ENCODE measurements at places on chromosomes 4 and X.
A peak's percentile ranks its signal among the peaks of the same experiment; 100 is the strongest.

DNA sequence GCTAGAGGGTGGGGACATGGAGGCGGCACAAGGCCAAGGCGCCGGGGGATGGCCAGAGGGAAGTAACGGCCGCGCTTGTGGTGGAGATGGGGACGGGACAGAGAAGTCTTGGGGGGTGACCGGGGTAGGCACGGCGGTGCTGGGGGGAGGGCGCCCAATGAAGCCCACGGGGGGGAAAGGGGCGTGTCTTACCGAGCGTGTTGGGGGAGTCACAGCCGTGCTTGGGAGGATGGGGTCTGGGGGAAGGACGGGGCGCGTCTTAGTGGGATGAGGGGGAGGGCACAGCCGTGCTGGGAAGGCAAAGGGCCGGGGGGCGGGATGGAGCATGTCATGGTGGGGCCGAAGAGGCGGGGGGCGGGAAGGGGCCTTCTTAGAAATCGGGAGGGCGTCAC is 952 bp downstream of the ARSD start:
- DNase-seq: peak; percentile 52

- DNase-seq: no peak
Observed at GRCh38 chr4:1202526-1203011, 30.2 kb upstream of the SPON2 start.

DNA sequence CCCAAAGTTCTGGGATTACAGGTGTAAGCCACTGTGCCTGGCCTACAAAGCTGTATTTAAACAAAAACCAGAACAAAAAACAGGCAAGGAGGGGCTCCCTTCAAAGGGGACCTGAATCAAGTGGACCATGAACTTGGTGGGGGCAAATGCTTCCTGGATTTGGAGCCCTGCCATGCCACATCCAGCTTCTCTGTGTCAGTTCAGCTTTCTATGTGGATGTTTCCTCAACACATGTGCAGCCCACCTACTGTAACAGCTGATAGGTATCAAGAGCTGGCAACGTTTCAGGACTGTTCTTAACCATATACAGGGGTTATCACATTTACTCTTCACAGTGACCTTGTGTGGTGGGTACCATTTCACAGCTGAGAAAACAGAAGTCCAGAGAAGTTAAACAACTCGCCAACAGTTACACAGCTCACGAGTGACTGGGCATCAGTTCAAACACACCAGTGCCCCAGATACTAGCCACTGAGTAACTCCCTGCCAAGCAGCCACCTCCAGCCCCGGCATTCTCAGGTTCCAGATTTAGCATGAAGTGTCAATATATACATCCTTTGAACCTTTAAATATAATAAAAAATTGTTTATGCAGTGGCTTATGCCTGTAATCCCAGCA is 7.5 kb downstream of the GPR143 start:
- DNase-seq: no peak

DNA sequence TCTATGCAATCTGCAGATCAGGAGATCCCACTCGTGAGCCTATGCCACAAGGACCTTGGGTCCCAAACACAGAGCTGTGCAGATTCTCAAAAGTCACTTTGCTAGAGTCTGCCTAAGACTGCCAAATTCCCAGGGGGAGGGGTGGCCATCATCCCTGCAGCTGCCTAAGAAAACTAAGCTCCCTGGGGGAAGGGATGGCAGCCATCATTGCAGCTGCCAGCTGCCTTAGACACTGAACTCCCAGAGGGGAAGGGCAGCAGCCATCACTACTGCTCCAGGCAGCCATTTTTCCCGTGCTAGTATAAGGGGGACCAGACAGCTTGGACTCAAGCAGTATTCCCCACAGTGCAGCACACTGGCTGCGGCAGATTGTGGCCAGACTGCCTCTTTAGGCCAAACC is 156.9 kb downstream of the NKX6-1 start:
- no peak for DNase-seq

DNA sequence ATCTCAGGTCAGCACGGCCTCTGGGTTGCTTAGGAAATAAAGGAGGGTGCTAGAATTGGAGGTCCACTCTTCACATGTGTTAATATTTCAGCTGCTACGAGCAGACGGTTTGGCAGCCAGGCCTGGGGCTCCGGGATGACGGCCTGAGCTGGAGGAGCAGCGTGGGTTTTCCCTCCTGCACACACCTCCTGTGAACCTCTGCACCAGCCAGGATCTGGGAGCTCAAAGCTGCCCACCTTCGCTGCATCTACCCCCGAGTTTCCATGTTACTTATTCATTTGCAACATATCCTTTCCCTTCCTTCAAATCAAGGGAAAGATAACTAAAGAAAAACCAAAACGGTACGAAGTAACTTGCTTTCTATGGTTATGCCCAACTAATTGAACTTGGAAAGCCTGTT is 13.6 kb downstream of the STOX2 start:
- DNase-seq: no peak

DNA sequence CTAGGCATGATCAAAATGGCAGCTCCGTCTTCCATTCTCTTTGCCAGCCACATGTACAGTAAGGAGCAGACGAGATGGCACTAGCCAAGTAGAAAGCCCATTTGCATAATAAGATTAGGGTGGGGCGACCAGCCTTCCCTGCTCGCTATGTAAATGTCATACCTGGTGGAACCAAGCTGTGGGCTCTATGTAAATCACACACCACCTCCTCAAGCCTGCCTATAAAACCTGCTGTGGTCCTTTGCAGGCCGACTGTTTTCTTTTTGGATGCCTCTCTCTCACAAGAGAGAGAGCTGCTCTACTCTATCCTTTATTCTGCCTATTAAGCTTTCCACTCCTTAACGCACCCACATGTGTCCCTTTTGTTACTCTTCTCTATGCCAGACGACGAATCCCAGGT is 1472.7 kb downstream of the ARAP2 start:
- DNase-seq: no peak

DNA sequence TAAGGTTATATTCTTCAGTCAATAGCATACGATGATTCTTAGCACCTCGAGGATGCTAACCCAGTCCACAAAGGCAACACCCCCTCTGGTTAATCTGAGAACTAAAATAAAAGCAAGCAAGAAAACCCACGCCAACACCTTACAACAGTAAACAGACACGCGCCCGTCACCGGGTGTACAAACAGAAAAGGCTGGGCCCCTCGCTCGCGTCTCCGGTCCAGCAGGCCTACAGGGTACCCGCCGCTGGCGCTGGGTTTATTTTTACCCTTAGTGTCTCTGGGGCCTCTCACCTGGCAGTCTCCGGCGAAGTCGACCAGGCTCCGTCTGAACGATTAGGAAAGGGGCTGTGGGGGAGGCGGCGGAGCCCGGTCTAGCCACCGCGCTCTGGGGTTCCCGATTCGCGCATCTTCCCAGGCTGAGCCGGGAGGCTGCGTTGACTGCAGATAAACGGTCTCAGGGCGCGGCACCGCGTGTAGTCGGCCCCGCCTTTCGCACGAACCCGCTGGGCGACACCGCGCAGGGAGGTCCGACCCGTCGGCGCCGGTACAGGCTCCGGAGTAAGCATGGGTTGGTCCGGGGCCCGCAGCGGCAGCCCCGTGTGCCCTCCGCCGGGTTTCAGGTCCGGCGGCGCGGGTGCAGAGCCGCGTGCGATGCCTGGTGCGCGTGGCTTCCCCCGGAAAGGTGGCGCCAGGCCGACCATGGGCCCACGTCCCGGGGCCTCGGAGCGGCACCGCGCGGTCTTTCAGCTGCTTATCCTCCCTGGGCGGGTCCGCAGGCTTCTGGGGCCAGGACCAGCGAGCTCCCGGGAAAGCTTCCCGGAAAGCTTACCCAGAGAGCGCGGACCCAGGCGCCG is 441 bp downstream of the SLC9B2 start:
- peak; percentile 24 for DNase-seq

DNA sequence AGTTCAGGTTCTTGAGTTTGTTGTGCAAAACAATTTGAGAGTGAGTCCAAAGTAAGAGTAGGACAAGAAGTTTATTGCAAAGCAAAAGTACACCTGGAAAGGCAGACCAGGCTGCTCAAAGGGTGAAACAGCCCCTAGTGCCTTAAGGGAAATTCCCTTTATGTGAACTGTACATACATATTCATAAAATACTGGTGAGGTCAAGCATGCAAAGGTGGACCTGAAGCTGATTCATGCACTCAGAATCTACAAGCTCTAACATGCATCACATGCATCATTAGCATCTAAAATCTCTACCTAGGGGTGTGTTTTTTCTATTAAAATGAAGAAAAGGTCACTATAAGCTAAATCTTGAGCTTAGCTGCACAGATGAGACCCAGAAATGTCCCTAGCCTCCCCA is 266.9 kb downstream of the SPATA18 start:
- DNase-seq: no peak
